Esophagus squamous epithelium (tissue), 5 donors: ENCODE measurements at places on chromosomes 4 and X.

- no peaks in the 10 kb centered on the region for H3K36me3 ChIP-seq
- H3K4me1 ChIP-seq, result peaks cover 5% of the 10 kb centered on the region
- H3K27me3 ChIP-seq, result no peaks in the 10 kb centered on the region
- DNase-seq, result peak; percentile 1
Measured at GRCh38 chrX:136953867-136954787, 73.6 kb upstream of the RBMX start.

DNA sequence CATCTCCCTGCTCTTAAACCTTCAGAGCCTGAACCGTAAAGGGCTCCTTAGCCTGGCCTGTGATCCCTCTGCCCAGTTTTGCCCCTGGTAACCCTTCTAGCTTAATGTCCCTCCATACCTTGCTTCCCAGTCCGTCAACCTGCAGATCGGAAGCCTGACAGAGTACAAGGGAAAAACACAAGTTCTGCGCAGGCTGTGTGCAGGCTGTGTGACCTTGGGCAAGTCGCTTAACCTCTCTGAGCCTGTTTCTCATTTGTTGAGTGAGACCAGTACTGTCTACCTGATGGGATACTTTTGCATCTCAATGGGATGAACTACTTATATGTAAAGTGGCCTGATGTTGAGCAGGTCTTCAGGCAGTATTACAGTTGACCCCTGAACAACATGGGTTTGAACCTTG lies 1.7 kb downstream of the NSDHL start:
- H3K27ac ChIP-seq, result no peak overlapping the region
- H3K4me1 ChIP-seq, result peaks cover 40% of the 10 kb centered on the region
- DNase-seq, result no peak
- no peak overlapping the region for H3K4me3 ChIP-seq
- H3K36me3 ChIP-seq, result no peaks in the 10 kb centered on the region

GRCh38 chr4:153731239-153731638 lies 28.6 kb downstream of the RNF175 start:
- H3K4me1 ChIP-seq, result no peaks in the 10 kb centered on the region
- H3K4me3 ChIP-seq, result no peak overlapping the region
- DNase-seq, result no peak
- no peaks in the 10 kb centered on the region for H3K36me3 ChIP-seq

- no peak for DNase-seq
- no peak overlapping the region for H3K27ac ChIP-seq
- H3K4me1 ChIP-seq, result no peaks in the 10 kb centered on the region
- H3K4me3 ChIP-seq, result no peak overlapping the region
- no peaks in the 10 kb centered on the region for H3K27me3 ChIP-seq
Measured at GRCh38 chr4:110510277-110510676, 34.3 kb downstream of the ENPEP start.

GRCh38 chr4:55036405-55036804 lies 89.0 kb downstream of the KDR start:
- H3K27me3 ChIP-seq, result no peaks in the 10 kb centered on the region
- H3K4me1 ChIP-seq, result peaks cover 40% of the 10 kb centered on the region
- H3K4me3 ChIP-seq, result no peak overlapping the region
- no peak for DNase-seq

- no peak overlapping the region for H3K27ac ChIP-seq
- no peaks in the 10 kb centered on the region for H3K36me3 ChIP-seq
- no peaks in the 10 kb centered on the region for H3K4me1 ChIP-seq
- H3K27me3 ChIP-seq, result no peaks in the 10 kb centered on the region
- DNase-seq, result no peak
Measured at GRCh38 chrX:16445166-16445752, 204.7 kb upstream of the S100G start.

- DNase-seq, result no peak
- H3K4me3 ChIP-seq, result no peak overlapping the region
- H3K27me3 ChIP-seq, result no peaks in the 10 kb centered on the region
Measured at GRCh38 chr4:15262396-15262795, 165.4 kb upstream of the C1QTNF7 start.

DNA sequence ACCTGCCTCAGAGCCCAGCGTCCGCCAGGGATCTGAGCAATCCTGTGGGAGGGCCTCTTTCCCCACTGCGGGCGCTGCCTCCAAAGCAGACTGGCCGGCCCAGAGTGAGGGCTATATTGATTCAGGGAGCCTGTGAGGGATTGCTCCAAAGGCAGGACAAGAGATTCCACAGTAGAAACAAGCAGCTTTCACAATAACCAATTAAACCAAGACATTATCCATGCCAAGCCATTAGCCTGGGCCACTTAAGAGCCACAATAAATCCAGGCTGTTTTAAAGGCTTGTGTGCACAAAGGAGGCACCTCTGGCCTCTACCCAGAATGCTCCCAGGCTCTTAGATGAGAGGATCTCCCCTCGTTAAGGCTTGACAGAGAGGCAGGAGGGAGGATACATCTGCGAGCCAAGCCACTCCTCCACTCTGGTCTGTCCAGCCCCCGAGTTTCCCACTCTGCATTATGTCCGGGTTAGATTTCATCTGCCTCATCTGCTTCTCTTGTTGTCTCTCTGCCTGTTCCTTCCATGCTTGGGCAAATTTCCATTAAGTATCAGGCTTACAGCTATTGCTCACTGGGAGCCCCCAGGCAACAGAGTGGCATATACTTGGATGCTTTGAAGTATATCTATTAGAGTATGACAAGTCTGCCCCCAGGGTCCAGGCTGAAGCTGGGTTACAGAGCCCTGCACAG lies 357.9 kb downstream of the UNC5C start:
- no peaks in the 10 kb centered on the region for H3K27me3 ChIP-seq
- no peak for DNase-seq
- no peak overlapping the region for H3K4me3 ChIP-seq
- H3K27ac ChIP-seq, result no peak overlapping the region
- no peaks in the 10 kb centered on the region for H3K4me1 ChIP-seq
- H3K36me3 ChIP-seq, result no peaks in the 10 kb centered on the region

DNA sequence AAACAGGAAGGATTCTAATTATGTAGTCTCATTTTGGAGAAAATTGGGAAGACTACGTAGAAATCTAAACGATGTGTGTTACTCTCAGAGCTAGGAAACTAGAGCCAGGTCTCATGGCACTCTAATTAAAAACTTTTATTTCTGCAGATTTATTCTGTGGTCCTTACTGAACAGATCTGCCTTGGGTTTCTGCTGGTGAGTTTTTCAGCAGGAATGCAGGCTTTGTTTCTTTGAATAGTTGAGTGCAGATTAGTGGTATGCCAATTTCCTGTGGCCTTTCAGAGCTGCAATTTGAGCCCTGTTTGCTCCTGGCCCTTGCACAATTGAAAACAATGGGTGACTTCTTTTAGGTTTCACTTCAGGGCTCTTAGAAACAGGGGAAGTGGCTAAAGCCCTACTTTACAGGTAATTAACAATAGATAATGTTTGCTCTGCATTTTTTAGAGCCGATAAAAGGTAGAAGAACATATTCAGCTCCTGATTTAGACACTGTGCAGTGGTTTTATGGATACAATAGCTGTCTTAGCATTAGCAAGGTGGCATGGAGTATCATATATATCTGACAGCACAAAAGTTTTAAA lies 21.8 kb downstream of the SPRY1 start:
- peak overlapping the region; percentile 33 for H3K27ac ChIP-seq
- H3K36me3 ChIP-seq, result no peaks in the 10 kb centered on the region
- peaks cover 35% of the 10 kb centered on the region for H3K4me1 ChIP-seq
- DNase-seq, result no peak
- H3K4me3 ChIP-seq, result no peak overlapping the region

DNA sequence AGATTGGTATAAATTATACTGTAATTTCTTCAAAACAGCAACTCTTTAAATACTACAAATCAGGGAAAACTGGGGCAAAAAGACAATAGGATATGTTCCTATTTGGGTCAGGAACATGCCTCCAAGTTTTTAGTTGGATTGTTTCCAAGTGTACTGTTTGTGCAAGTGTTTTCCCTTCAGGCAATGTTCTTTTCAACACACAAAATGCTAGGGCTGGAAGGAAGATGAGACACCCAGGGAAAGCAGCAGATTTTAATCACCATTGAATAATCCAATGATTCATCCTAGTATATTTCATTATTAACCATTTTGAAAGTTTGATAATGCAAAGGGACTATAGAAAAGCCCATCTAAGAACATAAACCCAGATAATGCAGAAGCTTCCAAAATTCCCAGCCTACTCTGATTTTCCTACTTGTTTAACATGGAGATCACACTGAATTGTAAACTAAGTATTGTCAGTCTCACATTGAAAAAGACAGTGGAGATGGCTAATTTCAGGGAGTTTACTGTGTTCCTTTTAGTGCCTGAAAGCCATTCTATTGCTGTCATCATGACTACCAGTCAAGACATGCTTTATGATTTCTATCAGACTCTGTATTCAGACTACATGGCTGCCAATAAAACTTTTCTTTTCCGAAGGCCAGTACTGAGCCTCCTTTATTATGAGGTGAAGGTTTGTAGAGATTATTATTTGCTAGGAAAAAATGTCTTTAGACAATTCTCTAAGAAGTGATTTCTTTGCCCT lies 38.6 kb downstream of the COL4A6 start:
- no peak for DNase-seq
- peak overlapping the region; percentile 17 for H3K27ac ChIP-seq
- H3K27me3 ChIP-seq, result no peaks in the 10 kb centered on the region
- no peak overlapping the region for H3K4me3 ChIP-seq

DNA sequence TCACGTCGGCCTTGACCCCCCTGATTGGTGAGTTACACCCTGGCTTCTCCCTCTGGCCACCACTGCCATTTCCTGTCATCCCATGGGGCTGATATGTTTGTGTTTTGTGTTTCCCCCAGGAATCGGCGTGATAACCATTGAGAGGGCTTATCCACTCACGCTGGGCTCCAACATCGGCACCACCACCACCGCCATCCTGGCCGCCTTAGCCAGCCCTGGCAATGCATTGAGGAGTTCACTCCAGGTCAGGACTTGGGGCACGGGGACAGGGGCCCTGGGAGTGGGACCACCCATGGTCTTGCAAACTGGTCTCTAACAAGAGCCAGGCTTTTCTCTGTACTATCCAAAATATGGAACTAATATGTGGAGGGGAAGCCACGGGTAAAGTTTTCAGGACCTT lies 18.7 kb downstream of the SLC34A2 start:
- no peak overlapping the region for H3K4me3 ChIP-seq
- no peaks in the 10 kb centered on the region for H3K36me3 ChIP-seq
- H3K4me1 ChIP-seq, result peaks cover 6% of the 10 kb centered on the region
- DNase-seq, result no peak
- no peak overlapping the region for H3K27ac ChIP-seq

DNA sequence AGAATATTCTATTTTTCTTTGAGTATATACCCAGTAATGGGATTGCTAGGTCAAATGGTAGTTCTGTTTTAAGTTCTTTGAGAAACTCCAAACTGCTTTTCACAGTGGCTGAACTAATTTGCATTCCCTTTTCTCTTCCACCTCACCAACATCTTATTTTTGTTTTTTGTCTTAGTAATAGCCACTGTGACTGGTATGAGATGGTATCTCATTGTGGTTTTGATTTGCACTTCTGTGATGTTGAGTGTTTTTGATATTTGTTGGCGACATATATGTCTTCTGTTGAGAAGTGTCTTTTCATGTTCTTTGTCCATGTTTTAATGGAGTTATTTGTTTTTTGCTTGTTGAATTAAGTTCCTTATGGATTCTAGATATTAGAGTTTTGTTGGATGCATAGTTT lies 24.4 kb downstream of the AIMP1 start:
- no peak overlapping the region for H3K4me3 ChIP-seq
- no peak for DNase-seq
- H3K36me3 ChIP-seq, result peaks cover 16% of the 10 kb centered on the region
- H3K27ac ChIP-seq, result no peak overlapping the region
- no peaks in the 10 kb centered on the region for H3K27me3 ChIP-seq

- no peak for DNase-seq
- no peak overlapping the region for H3K27ac ChIP-seq
- H3K4me1 ChIP-seq, result no peaks in the 10 kb centered on the region
- no peaks in the 10 kb centered on the region for H3K27me3 ChIP-seq
- no peaks in the 10 kb centered on the region for H3K36me3 ChIP-seq
- peak overlapping the region; percentile 14 for H3K4me3 ChIP-seq
Measured at GRCh38 chrX:48468247-48468671, 1.8 kb downstream of the SLC38A5 start.

DNA sequence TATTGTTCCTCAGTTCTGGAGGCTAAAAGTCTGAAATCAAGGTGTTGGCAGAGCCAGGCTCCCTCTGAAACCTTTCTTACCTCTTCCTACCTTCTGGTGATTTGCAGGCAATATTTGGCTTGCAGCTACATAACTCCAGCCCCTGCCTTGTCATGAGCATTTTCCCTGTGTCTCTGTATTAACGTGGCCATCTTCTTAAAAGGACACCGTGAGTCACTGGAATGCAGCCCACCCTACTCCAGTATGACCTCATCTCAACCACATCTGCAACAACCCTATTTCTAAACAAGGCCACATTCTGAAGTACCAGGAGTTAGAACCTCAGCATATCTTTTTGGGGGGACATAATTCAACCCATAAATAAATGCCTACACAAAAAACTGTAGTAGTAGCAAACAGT lies 40.7 kb downstream of the FANCB start:
- no peaks in the 10 kb centered on the region for H3K4me1 ChIP-seq
- no peak for DNase-seq
- H3K27me3 ChIP-seq, result no peaks in the 10 kb centered on the region
- no peak overlapping the region for H3K4me3 ChIP-seq

DNA sequence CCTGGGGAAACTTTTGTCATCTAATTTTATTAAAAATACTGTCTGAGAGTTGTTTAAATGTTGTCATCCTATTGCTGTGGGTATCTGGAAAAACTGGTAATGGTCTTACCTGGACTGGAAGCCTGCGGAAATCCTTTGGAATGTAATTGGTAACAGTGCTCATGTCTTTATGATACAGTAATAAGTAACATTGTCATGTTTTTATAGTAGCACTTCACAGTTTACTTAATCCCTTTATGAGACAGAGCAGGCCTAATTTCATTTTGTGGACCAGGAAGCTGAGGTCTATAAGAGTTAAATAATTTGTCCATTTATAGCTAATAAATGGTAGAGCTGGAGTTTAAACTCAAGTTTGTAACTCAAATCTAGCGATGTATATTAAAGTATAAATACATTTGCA lies 88.3 kb downstream of the TRAPPC11 start:
- H3K4me3 ChIP-seq, result no peak overlapping the region
- no peak overlapping the region for H3K27ac ChIP-seq
- peaks cover 21% of the 10 kb centered on the region for H3K4me1 ChIP-seq
- no peaks in the 10 kb centered on the region for H3K27me3 ChIP-seq
- DNase-seq, result no peak

GRCh38 chr4:61783050-61783449 lies 582.9 kb downstream of the ADGRL3 start:
- no peak overlapping the region for H3K4me3 ChIP-seq
- no peaks in the 10 kb centered on the region for H3K36me3 ChIP-seq
- H3K27me3 ChIP-seq, result no peaks in the 10 kb centered on the region
- H3K4me1 ChIP-seq, result no peaks in the 10 kb centered on the region

DNA sequence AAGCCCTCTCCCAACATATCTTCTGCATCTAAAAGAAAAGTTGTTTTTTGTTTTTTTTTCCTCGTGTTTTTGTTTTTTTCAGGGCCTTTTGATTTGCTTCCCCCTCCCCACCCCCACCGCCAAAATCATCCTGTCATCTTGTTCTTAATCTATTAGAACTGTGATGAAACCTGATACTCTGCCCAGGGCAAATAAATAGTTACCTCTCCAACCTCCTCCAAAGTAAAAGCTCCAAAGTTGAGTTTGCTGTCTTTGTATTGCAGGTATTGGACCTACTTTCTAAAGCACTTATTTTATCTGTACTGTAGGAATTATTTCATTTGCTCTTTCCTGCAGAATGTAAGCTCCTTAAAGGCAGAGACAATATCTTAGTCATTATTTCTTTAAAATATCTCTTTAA lies 172.9 kb downstream of the SOWAHB start:
- no peaks in the 10 kb centered on the region for H3K4me1 ChIP-seq
- no peaks in the 10 kb centered on the region for H3K27me3 ChIP-seq
- H3K4me3 ChIP-seq, result no peak overlapping the region
